Mesendoderm (in vitro differentiated cells): ENCODE measurements at places on chromosomes 13 and 19.

- DNase-seq, result no peak
These were observed 36.8 kb upstream of the ZNF681 start for GRCh38 chr19:23795462-23795861.

DNA sequence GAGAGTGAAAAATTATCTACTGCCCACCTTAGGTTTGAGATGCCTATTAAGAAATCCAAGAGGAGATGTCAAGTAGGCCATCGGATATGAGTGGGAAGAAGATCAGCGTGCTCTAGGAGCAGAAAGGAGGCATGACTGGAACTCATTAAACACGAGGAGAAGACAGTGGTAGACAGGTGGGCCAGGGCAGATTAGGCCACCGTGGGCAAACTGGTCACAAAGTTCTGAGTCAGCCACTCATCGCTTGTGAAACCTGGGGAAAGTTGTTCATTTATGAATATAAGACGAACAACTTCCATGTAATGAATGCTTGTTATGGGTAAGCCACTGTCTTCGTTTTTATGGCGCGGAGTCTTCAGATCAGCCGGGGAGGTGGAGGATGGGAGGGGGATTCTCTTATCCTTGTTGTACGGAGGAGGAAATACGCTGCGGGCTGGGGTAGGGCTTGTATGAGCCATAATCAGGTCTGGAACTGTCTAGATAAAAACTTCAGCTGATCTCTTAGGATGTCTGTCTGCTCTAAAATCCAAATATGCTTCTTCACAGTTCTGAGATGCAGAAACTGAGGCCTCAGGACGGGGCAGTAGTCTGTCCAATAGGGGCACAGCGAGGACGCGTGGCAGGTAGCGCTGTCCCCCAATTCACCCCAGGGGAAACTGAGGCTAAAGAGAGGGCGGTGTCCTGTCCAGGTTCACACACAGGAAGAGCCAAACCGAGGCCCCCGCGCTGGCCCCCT is 1.1 kb upstream of the ZNF444 start:
- no peak for DNase-seq

- DNase-seq, result no peak
These were observed 21.8 kb downstream of the RCBTB1 start for GRCh38 chr13:49563516-49563915.

DNA sequence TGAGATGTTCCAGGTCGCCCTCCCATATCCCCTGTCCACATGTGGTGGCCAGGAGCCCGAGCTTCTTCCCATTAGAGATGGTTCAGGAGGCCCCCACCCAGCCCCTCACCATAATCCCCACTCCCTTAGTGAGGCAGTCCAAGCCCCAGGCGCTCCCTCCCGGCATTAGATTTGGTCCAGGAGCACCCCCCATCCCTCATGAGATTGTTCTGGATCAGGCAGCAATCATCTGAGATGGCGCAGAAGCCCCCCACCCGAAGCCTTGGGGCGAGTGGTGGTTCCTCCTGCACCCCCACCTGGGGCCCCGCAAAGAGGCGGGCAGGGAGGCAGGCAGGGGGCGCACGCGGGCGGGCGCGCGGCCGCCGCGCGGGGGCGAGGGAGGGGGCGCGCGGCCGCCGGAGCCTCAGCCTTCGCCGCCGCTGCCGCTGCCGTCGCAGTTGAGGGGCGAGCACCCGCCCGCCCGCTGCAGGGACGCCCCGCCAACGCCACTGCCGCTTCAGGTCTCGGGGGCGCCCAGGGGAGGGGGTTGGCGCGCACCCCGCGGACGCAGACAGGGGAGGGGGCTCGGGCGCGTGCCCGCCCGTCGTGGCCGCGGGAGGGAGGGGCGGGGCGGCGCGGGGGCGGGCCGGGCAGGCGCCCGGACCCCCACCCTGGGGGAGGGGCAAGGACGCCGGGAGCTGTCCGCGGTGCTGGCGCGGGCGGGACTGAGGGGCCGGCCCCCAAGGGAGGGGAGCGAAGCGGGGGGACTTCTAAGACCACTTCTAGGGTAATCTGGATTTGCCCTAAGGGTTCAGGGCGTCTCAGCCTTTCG is 46.4 kb upstream of the SHKBP1 start:
- peak; percentile 57 for DNase-seq

- no peak for DNase-seq
These were observed 1.3 kb upstream of the PVR start for GRCh38 chr19:44642377-44642776.

DNA sequence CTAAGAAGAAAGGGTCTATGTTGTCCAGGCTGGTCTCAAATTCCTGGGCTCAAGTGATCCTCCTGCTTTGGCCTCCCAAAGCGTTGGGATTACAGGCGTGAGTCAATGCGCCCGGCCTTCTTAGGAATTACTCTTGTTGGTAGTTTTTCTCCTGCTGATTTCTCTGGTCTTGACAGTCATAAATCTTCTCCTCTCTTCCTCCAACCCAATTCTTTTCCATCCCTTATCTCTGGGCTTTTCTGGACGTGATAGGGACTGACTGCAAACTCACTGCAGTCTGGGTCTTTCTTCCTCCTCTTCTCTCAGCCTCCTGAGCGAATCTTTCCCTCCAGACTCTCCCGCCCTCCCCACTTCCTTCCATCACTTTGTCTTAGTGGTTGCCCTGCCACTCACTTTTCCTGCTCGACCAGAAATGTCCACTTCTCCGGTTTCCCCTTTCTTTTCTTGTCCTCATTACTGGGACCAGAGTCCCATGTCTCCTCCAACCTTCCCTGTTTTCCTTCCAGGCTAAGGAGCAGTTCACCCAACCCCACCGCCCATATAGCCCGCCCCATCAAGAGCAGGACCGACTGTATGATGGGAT is 21.9 kb upstream of the TIMM44 start:
- DNase-seq, result no peak

GRCh38 chr13:33277946-33278345 is 7.6 kb downstream of the STARD13 start:
- DNase-seq, result no peak

GRCh38 chr19:49837009-49837310 is 14.0 kb upstream of the PTOV1 start:
- no peak for DNase-seq

GRCh38 chr13:29707876-29708543 is 112.5 kb upstream of the SLC7A1 start:
- peak; percentile 84 for DNase-seq

- DNase-seq, result no peak
These were observed 16.0 kb downstream of the CAMSAP3 start for GRCh38 chr19:7611541-7612279.

GRCh38 chr13:20772401-20773131 is 1.2 kb downstream of the EEF1AKMT1 start:
- DNase-seq, result no peak

DNA sequence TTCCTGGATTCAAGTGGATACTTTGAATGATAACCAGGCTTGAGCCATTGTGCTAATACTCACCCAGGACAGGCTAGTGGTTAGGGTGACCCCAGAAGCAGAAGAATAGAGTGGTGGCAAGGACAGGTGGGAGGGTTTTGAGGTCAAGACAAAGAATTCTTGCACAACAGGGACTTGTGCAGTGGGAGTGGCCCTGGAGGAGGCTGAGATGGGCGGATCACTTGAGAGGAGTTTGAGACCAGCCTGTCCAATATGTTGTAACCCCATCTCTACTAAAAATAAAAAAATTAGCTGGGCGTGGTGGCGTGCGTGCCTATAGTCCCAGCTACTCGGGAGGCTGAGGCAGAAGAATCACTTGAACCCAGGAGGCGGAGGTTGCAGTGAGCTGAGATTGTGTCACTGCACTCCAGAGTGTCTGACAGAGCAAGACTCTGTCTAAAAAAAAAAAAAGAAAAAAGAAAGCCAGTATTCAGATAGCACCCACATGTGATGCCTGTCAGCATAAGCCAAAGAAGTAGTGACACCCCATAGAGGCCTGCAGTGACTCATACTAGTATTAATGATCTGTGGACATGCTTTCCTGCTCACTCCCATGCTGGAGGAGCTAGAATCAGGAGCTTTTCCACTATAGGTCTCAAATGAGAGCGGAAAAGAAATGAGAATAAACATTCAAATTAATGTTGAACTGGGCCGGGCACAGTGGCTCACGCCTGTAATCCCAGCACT is 78.7 kb downstream of the RNF17 start:
- no peak for DNase-seq

GRCh38 chr19:6773323-6773931 is 919 bp downstream of the VAV1 start:
- DNase-seq, result no peak
